ENCODE measurements at places on chromosomes 4 and X. TPM values are rescaled to one million over a fixed set of nuclear protein-coding genes. Genes with fewer than 3 reads are reported as not detected.

- no peak for DNase-seq
These were observed 6.6 kb downstream of the SMS start for GRCh38 chrX:21946925-21947641.

- no peak for DNase-seq
These were observed 63.8 kb upstream of the HPRT1 start for GRCh38 chrX:134396174-134396573.

- no peak for DNase-seq
These were observed 2048.7 kb downstream of the PCDH7 start for GRCh38 chr4:32768664-32769389.

DNA sequence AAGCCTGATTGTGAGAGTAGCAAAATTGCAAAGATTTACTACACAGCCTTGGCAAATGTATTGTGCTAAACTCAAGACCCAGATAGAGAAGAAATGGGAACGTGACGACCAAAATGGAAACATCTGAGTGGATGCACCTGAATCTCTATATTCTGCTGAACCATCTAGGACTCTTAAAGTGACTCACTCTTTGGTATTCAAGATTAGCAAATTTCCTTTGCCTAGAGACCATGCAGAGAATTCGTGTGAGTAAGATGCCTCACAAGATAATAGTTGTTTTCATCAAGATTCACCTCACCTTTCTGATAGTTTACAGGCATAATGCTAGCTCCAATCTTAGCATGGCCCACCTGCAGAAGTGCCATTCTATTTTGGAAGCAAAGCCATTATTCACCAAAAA is 14.4 kb upstream of the ATOH1 start:
- no peak for DNase-seq

DNA sequence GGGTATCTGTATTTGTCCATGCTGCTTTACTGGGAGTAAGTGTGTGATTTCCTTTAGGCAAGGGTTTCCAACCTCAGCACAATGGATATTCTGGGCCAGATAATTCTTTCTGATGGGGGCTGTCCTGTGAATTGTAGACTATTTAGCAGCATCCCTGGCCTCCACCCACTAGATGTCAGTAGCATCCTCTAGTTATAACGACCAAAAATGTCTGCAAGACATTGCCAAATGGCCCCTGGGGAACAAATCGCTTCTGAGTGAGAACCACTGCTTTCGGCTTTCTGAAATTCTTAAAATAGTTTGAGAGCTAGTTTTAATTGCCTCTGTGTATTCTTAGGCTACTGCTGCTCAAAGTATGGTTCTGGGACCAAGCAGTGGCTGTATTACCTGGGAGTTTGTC is 81.2 kb upstream of the GPM6B start:
- DNase-seq, result no peak

Gene RBM46
- total RNA-seq, result not detected
